Camera-type eye (tissue), 1 donor: ENCODE measurements at places on chromosomes 2 and 18. TPM values are rescaled to one million over a fixed set of nuclear protein-coding genes. Genes with fewer than 3 reads are reported as not detected.

The DNMT3A gene
- 112 TPM for total RNA-seq

The KCTD1 gene
- 26.9 TPM for total RNA-seq

The CD28 gene
- 2.7 TPM for total RNA-seq

The CIB4 gene
- total RNA-seq, result not detected

The TRAF3IP1 gene
- total RNA-seq, result 19.4 TPM

The GCA gene
- total RNA-seq, result 32.6 TPM

The ASB1 gene
- 22.1 TPM for total RNA-seq

The FBXO36 gene
- total RNA-seq, result 6.3 TPM

The CCDC141 gene
- total RNA-seq, result 19.2 TPM

The SLC16A14 gene
- 17.5 TPM for total RNA-seq

The CNDP1 gene
- 9.9 TPM for total RNA-seq

The REEP1 gene
- 34.9 TPM for total RNA-seq

The C2orf81 gene
- 3.1 TPM for total RNA-seq

The MAB21L4 gene
- 0.77 TPM for total RNA-seq

The ST8SIA5 gene
- total RNA-seq, result 7.0 TPM

The GPC1 gene
- 51.4 TPM for total RNA-seq

The ANKRD30B gene
- total RNA-seq, result not detected

The SKOR2 gene
- 1.2 TPM for total RNA-seq
